Left lobe of liver (tissue), 2 donors: ENCODE measurements at places on chromosomes 2 and 18. TPM values are rescaled to one million over a fixed set of nuclear protein-coding genes. Genes with fewer than 3 reads are reported as not detected.

Gene BMP10
- total RNA-seq: 6.1 TPM

Gene C2orf74
- 13.5 TPM for total RNA-seq

Gene IL1B
- not detected for total RNA-seq

Gene RHOB
- 250 TPM for total RNA-seq

Gene ACVR1C
- 2.2 TPM for total RNA-seq

DNA sequence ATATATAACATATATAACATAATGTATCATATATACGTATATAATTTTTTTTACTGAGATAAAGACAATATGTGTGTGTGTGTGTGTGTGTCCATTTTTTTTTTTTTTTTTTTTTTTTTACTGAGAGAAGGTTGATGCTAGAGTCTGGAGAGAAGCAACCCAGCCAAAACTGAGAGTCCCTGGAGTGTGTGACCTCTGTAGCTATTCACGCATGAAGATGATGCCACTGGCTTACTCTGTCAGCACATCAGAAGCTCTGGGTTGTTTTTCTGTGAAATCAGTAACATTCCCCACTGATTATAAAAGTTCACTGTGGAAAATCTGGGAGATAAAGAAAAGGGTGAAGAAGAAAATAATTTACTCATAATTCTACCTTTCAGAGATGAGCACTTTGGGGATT, 27.2 kb downstream of the CCDC195 start:
- no peak for DNase-seq

DNA sequence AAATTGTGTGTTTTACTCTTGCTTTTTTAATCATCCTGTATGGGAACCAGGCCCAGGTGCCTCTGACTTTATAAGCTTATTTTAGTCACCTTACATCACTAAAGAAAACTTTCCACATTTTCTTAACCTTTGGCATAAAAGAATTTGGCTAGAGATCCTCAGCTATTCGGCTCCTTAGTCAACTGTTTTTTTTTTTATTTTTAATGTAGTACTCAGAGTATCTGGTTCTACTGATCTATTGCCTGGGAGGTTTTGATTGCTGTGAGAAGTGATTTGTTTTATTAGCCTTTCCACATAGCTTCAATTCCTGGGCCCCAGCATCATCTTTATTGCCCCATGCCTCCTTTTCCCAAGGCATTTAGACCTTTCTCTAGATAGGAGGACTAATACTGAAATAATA, 121.0 kb downstream of the MYO1B start:
- DNase-seq: no peak

GRCh38 chr2:207157731-207158130, 8.0 kb downstream of the KLF7 start:
- DNase-seq: no peak

DNA sequence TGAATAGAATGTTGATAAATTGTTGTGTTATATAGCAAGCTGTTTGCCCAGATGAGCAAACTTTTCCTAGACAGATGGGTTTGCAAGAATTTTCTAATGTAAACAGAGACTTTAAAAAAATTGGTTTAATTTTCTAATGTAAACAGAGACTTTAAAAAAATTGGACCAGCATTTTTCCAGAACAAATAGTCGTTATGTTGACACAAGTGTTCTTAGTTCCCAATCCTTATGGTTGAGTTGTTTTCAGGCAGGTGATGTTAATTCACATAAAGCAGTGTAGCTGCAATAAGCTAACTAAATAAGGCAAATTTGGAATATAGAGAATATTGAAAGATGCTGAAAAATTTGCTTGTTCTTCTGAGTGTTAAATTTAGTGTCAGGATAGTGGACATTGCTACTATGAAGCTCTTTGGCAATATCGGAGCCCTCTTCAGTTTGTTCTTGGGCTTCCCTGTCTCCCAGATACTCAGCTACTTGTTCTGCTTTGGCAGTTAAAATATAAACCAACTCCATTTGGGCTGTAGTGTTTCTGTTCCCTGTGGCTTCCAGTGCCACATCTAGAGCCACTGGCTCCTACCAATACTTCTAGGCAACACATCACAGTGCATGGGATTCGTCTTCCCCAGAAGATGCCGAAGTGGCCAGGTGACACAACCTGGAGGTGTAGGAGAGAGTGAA, 105.7 kb downstream of the DYNAP start:
- DNase-seq: no peak

DNA sequence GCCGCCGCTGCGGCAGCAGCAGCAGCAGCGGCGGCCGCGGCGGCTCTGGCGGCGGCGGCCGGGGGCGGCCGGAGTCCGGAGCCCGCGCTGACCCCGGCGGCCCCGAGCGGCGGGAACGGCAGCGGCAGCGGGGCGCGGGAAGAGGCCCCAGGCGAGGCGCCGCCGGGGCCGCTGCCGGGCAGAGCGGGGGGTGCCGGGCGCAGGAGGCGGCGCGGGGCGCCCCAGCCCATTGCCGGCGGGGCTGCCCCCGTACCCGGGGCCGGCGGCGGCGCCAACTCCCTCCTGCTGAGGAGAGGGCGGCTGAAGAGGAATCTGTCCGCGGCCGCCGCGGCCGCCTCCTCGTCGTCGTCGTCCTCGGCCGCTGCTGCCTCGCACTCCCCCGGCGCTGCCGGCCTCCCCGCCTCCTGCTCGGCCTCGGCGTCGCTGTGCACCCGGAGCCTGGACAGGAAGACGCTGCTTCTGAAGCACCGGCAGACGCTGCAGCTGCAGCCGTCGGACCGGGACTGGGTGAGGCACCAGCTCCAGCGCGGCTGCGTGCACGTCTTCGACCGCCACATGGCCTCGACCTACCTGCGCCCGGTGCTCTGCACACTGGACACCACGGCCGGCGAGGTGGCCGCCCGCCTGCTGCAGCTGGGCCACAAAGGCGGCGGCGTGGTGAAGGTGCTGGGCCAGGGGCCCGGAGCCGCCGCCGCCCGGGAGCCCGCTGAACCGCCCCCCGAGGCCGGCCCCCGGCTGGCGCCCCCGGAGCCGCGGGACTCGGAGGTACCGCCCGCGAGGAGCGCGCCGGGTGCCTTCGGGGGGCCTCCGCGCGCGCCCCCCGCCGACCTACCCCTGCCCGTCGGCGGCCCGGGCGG, 646 bp downstream of the PHLPP1 start:
- peak; percentile 66 for DNase-seq

GRCh38 chr18:45505497-45506206, 109.6 kb upstream of the SLC14A2 start:
- no peak for DNase-seq

DNA sequence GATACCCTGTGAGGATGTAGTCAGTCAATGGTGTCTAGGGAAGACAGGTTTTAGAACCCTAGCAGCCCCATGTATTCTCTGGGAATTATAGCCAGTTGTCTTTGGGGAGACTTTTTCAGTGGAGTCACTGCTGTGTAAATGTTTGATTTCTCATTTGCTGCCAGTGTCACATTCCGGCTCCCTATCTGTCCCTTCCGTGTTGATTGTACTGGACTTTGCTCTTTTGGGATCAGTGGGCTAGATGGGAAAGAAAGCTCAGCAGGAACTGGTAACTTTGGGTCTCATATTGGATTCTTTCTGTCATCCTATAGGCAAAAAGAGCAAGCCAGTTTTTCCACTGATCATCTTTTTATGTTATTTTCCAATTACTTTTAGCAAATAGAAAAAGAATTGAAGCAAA, 70.1 kb downstream of the GTF3C3 start:
- DNase-seq: no peak

GRCh38 chr2:239147376-239147775, 253.4 kb downstream of the HDAC4 start:
- no peak for DNase-seq

DNA sequence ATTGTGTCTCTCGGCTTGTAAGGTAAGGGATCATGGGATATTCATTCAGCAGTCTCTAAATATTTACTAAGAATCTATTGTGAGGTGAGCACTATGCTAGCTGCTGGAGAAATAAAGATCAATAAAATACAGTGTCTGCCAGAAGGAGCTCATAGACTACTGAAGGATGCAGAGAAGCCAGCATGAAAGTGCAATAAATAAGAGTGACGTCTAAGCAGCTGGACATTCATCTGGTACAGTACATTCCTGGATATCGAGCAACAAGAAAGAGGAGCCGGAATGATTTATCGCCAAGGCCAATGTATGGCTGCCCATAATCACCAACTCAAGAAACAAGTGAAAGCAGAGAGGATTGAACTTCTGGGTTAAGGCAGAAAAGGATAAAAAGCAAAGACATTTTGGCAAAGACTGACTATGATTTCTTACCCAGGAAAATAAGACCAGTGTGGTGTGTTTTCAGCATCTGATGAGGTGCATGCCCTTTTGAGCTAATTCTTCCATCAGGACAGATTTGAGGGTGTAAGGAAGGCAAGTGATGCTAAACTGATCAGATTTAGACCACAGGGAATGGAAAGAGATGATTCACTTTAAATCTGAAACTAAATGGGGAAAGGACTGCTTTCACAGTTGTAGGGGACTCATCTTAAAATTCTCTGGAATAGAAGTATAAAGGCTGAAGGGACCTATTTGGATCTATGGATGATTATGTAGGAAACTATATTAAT, 18.7 kb upstream of the LMAN1 start:
- no peak for DNase-seq
